ENCODE measurements at places on chromosomes 12 and 14.
A peak's percentile ranks its signal among the peaks of the same experiment; 100 is the strongest.

DNA sequence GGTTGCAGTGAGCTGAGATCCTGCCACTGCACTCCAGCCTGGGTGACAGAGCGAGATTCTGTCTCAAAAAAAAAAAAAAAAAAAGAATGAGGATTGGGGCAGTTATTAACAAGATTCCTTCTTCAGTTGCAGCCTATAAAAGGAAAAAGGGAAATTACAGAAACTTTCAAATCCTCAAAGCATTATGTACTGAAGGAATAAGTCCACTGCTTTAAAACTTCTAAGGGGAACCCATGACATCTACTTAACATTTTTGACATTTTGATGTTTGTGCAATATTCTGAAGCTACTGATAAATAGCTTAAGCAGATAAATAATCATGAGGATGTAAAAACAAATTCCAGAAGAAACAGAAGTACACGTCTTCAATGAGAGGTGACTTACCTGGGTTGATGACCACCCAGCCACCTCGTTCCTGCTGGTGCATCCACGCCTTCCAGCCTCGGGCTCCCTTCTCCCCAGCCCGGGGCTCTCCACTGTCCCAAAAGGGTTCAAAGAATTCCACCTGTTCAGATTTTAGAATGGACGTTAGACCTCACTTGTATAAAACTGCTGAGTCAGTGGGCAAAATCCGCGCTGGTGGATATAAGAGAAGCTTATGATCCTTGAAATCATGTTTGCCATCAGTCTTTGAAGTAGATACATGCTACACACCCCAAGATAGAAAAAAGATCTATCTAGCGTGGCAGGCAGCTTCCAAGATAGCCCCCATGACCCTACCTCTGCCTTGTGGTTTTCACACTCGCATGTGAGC lies 33.7 kb downstream of the NRDE2 start:
- DNase-seq, result no peak

DNA sequence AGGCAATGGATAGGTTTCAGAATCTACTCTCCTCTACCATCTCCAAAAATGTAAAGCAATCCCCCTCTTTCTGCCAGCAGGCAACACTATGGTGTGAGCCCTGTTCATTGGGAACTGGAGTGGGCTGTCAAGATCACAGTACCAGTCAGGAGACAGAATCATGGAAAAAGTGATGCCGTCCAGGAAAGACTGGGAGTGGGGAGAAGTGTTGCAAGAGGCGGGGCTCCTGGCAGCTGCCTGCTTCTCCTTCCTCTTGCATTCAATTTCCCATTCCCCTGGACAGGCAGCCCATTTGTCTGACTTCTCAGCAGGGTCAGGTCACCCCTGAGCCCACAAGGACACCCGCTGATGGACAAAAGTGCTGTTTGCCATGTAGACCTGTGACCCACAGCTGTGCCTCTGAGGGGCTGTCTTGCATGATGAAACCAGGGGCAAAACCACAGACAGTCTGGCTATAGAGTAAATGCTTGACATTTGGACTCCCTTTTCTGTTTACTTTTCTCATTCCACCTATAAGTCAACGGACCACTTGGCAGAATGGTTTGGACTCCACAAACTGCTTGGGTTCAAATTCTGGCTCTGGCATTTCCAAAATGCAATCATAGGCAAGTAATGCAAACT lies 30.1 kb upstream of the RPH3A start:
- no peak for DNase-seq

GRCh38 chr14:75842551-75842950 lies 139.2 kb downstream of the TGFB3 start:
- DNase-seq, result no peak

DNA sequence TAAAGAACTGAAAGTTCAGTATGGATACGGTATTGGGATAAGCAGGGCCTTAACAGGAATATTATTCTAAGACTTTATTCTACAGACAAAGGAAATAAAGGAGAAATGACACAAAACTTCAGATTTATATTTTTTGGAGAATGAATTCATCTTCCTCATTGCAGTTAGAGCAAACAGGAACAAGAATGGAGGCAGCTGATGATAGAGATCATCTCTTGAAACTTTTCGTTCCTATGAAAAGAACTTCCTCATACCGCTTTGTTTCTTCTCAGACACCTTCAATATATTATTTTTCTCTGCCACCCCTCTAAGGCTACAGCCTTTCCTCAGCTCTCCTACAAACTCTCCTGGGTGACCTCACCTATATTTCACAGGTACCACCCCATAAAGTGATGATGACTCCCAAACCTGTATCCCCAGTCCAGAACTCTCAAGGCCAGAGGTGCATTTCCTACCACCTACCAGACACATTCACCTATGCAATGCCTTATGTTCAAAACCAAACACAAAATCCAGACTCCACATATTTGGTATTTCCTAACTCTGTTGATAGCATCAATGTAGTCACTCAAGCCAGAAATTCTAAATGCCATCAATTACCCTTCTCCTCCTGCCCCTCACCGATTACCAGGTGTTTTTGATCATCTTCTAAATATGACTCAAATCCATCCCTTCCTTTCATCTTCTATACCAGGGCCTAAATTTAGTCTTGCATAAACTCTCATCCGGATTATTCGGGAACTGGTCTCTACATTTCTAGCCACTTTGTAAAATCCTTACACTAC lies 7.4 kb downstream of the MAP4K5 start:
- no peak for DNase-seq

GRCh38 chr14:29459969-29460560 lies 467.6 kb downstream of the PRKD1 start:
- no peak for DNase-seq

GRCh38 chr14:45181806-45182205 lies 46.1 kb downstream of the FANCM start:
- DNase-seq, result peak; percentile 67

DNA sequence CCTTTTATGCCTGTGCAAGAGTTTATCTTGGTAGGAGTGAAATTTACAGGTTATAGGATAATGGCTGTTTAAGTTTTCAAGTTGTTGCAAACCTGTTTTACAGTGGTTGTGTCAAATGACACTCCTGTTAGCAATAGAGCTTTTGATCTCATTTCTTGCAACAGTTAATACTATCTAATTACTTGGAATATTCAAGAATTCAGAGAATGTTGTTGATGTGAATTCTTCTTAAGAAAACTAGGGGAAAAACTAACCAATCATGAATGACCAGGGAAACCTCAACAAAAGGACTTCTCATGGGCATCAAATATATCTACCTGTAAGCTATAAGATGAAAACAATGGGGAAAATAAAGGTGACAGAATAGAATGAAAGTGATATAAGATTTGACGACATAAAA lies 85.0 kb downstream of the IPO8 start:
- DNase-seq, result peak; percentile 8

GRCh38 chr12:132400011-132400641 lies 70.7 kb upstream of the GALNT9 start:
- no peak for DNase-seq

DNA sequence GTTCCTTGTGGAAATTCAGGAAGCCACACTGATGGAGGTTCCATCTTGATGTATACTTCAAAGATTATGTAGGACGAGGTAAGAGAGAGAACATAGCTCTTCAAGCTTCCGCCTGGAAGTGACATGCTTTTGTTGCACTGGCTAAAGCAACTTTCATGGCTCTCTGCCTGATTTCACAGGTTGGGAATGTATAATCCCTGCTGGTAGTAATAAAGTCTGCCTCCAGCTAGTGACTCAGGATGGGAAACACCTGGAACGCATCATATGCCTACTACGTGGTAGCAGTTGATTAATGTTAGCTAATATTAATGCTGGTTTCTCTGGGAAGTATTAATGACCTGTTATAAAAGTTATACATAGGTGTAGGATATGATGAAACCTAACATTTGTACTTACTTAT lies 71.1 kb downstream of the PELI2 start:
- peak; percentile 69 for DNase-seq

DNA sequence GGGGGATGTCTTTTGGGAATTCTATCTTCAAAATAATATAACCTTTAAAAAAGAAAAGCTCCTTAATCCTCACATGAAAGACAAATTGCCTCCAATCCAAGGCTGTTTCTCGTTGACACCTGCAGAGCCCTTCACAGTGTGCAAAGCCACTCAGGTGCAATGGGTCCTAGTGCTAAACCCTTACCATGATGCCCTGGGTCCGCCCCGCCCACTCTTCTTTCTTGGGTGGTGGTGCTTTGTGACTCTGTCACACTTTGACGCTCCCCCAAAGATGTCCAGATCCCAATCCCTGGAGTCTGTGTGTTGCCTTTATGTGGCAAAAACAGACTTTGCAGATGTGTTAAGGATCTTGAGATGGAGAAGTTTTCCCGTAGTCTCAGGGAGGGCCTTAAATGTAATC lies 29.7 kb downstream of the CLMN start:
- no peak for DNase-seq

DNA sequence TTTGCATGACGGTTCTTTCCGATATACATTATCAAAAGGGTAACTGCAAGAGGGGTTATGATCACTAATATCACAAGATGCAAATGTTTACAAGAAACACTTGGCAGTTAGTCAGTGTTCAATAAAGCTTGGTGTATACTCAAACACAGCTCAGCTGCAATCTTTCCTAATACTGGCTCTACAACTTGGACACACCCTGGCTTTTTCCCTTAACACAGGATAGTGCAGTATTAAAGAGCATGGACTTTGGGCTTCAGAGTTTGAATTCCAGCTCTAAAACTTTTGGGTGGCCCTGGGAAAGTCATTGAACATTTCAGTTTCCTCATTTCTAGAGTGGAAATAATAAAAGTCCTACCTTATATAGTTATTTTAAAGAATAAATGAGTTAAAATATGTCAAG lies 107.0 kb downstream of the HECTD4 start:
- DNase-seq, result no peak

DNA sequence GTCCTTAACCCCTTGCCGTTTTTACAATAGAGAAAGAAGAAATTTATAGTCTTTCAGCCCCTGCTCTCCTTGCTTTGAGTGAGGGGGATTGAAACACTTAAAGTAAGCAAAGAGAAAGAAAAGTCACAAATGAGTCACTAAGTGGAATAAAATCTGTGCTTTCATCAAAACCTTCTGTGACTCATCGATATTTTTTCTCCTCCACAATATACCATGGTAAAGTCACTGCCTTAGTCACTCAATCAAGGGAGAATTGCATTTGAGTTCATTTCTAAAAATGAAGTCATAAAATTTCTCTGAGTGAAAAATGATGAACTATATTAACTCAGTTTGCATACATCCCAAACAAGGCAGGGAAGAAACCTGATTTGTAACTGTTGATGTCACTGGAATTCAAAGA lies 470.3 kb downstream of the FOXG1 start:
- DNase-seq, result peak; percentile 92

Data from iris pigment epithelial cell (primary cell).